ENCODE measurements at places on chromosomes 16 and 17.

GRCh38 chr16:69494991-69495392, 70.6 kb downstream of the CYB5B start:
- peak; percentile 58 for DNase-seq

GRCh38 chr17:61149106-61149825, 250.4 kb upstream of the TBX2 start:
- DNase-seq, result no peak

DNA sequence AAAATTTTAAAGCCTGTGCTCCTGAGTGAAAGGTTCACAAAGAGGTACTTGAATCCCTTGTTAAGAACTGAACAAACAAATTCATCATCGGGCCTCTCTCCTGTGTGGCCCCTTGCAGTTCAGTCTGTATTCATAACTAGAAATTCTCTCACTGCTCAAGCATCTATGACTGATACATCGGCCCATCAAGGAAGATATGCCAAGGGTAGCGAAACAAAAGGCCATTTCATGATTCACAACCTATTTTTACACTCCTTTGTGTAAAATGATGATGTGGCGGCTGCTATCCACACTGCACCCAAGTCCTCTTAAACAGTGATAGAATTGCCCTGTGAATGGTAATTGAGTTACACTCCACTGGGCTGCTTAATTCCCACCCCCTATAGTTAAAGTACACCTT, 204.6 kb downstream of the STX8 start:
- DNase-seq, result no peak

DNA sequence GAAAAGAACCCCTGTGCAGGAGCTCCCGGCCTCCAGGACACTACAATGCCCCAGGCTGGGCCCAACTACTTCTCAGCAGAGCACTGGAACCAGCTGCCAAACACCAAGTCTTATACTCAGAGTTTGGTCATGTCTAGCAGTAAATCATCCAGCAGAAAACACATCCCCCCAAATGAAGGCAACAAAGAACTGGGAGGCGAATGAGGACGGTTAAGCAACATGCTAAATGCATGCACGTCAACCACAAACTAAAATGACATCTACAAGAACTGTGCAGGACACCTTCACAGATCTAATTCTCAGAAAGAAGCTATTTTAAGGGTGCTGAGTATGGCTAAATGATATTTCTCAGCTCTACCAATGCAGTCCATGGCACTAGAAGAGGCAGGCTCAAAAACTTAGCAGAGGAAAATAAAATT, 7.6 kb upstream of the IRX5 start:
- DNase-seq, result peak; percentile 6

GRCh38 chr16:88703486-88704309, 2.5 kb downstream of the RNF166 start:
- no peak for DNase-seq

DNA sequence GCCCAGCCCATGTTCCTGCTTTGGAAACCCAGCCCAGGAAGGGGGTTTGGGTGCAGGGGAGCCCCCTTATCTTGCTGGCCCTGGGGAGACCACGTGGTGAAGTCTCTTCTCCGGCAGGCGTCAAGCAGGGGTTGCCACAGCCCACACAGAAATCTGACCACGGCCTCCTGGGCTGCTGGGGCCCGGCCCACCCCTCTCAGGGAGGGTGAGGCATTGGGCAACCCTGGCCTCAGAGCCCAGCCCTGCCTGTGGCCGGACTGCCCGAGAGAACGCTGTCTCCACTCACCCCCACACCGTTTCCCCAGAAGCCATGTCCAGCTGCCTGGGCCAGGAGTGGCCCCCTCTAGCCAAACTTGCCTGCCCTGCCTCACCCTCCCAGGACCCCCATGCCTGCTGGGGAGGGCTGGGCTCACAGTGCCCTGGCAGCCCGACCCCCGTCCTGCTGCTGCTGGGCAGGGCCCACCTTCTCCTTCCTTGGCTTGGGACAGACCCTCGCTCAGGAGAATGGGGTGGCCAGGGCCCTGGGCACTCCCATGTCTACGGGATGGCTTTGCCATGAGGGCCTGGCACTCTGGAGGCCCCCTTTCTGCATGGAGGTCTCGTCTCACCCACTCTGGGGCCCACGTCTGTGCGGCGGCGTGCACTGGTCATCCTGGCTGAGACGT, 6.7 kb downstream of the RPUSD1 start:
- no peak for DNase-seq

GRCh38 chr16:19899605-19899955, 14.9 kb upstream of the GPRC5B start:
- DNase-seq, result no peak

DNA sequence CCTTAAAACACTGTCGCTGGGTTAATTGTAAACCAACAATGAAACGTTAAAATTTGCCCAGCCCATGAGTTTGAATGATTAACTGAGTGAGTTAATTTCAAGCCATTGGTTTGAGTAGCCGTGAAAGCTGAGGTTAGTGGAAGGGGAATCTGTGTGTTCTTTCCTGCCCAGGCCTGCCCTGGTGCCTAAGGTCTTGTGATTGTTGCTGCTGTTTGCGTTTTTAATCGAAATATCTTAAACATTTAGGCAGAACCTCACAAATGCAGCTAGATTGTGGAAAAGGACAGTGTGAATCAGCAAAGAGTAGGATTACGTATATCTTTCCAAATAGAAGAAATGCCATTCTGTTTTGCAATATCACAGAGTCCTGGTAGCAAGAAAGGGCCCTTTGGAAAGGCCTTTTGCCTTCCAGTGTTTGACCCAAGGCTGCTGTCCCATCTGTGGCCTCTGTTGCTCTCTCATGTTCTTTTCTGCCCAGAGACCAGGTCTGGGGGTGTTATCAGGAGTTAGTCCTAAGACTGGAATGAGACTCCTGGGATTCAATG, 113.8 kb downstream of the MSI2 start:
- no peak for DNase-seq

DNA sequence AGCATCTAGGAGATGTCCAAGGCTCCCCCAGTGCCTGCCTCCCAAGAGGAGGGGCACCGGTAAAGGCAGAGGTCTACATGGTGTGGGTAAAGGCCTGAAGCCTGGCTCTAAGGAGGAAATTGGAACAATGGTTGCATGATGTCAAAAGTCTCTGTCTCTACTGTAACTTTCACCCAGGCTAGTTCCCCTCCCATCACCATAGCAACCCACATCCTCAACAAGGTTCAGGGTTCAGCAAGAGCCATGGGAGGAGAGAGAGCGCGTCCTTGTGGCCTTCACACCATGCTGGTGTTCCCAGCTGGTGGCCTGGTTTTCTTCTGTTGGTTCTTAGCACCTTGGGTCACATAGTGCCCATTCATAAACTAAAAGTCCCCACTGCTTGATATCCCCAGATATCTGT, 196.7 kb upstream of the CDH5 start:
- no peak for DNase-seq

- no peak for DNase-seq
Observed at GRCh38 chr16:78102865-78103264, 3.4 kb downstream of the WWOX start.

Measured in ELF-1 (cell line).